ENCODE measurements at places on chromosomes 3 and 15.

DNA sequence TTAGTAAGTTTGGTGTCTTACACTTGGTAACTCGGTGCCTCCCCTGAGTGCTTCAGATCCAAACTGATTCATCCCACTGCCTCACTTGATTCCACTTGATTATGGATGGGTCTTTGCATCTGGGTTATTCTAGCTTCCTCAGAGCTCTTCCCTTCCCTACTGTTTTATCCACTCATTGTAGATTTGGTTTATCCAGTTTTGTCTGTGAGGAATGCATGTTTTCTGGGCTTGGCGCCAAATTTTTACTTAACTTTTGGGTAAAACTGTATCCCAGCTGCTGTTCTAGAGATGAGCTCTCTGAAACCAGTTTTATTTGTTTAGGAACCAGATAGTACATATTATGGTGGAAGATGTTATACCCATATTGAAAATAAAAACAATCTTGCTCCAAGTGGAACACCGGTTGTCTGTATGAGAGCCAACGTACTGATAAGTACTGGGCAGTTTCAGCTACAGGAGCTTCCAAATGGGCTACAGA lies 20.9 kb downstream of the RAD54L2 start:
- no peak for DNase-seq

DNA sequence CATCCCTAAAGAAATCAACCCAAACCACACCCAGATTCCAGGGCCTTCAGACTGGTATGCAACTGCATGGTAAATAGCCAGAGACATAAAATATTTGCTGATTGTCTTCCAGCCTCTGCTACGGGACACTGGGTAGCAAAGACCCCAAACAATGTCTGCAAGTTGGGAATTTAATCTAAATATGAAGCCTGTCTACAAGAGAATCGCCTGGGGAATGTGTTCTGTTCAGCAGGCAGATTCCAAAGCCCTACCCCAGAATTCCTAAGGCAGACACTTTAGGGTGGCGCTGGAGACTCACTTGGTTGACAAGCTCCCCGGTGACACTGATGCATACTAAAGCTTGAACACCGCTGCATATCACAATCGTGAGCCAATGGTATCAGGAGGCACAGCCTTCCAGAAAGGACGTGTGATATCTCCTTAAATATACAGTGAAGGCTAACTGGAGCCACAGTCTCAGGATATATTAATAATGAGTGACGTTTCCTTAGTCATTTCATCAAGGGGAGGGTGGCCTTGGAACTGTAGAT lies 684.1 kb downstream of the NTRK3 start:
- no peak for DNase-seq

- DNase-seq, result no peak
These were observed 459.7 kb upstream of the EPHA6 start for GRCh38 chr3:96354742-96355141.

- no peak for DNase-seq
These were observed 268.3 kb downstream of the UACA start for GRCh38 chr15:70494852-70495571.

DNA sequence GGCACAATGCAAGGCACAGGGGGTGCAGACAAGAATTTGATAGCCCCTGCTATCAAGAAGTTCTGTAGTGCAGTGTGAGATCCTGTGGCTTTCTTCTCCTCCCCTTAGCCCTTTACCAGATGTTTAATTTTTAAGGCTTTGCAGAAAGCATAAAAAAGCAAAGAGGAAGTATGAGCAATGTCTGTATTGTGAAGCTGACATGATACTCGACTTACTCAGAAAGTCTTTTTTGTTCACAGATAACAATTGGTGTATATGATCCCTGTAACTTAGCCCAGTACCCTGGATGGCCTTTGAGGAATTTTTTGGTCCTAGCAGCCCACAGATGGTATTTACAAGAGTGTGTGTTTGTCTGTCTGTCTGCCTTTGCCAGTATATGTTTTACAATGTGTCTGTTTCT lies 58.9 kb downstream of the ATG7 start:
- no peak for DNase-seq

- DNase-seq, result no peak
These were observed 343.1 kb downstream of the OXSM start for GRCh38 chr3:26132942-26133341.

GRCh38 chr3:8497582-8497981 lies 4.0 kb upstream of the LMCD1 start:
- DNase-seq, result no peak

GRCh38 chr3:193040836-193041672 lies 123.4 kb upstream of the MB21D2 start:
- no peak for DNase-seq

DNA sequence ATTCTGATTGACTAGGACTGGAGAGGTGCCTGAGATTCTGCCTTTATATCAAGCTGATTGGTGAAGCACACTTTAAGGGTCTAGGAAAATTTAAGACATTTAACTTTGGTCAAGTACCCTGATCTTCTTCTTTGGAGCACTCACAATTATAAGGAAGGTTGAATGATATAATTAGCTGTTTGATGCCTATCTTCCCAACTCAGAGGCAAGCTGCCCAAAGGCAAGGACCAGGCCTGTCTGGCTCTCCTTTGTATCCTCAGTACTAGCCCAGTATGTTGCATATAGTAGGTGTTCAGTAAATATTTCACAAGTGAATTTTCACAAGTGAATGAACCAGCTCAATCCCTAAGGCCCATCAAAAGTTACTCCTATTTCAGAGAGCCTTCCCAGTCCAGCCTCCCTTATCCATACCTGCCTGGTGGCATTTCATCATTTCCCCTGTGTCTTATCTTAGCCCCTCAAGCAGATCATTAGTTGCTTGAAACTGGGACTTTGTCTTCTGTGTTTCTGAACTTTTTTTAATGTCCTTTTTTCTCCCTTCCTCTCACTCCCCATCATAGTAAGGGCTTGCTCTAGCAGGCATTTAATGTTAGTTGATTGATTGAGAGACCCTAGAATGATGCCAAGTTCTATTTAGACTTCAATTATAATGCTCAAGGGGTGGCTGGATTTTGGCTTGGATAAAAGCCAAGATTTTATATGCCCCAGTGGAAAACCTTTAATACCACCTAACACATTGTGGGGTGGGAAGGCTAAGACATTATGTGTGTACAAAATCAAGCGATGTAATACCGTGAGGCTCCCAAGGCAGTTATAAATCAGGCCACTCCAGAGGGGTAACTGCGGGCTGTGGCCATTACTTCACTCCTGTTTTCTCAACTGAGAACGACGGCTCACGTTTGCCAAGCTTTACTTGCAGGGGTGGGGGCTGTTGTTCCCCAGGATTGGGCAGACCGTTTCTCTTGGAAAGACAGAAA lies 43.2 kb upstream of the BOC start:
- no peak for DNase-seq

DNA sequence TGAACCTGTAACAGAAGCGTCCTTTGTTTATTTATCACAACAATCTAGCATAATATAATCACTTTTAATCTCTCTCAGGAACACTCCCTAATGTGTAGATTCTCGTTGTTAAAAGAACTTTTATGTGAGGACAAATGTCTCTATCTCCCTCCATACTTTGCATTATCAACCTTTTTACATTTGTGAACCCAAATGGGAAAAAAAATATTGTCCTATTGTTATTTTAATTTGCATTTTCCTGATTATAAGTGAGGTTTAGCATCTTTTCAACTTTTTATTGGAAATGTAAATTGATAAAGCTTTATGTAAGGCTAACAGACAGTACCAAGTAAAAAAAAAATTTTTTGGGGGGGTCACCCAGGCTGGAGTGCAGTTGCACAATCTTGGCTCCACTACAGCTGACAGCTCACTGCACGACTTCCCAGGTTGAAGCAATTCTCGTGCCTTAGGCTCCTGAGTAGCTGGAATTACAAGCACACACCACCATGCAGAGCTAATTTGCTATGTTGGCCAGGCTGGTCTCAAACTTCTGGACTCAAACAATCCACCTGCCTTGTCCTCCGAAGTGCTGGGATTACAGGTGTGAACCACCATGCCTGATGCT lies 33.0 kb upstream of the DENND4A start:
- no peak for DNase-seq

DNA sequence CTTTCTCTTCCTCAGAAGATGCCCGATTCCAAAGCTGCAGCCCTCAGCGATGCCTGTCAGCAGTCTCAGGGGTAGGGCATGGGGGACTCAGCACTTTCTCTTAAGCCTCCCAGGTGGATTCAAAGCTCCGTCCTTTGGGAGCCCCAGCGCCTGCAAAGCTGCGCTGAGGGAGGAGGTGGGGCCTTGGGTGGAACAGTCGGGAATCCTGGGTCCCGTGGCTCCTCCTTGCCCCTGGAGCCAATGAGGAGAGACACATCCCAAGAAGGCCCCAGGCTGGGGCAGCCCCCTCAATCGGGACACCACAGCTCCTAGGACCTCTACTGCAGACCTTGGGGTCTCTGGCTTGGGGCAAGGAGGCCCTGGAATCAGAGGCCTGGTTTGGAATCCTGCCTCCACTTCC lies 227.5 kb upstream of the IGF1R start:
- DNase-seq, result no peak

GRCh38 chr3:31379598-31379997 lies 153.1 kb upstream of the STT3B start:
- no peak for DNase-seq

DNA sequence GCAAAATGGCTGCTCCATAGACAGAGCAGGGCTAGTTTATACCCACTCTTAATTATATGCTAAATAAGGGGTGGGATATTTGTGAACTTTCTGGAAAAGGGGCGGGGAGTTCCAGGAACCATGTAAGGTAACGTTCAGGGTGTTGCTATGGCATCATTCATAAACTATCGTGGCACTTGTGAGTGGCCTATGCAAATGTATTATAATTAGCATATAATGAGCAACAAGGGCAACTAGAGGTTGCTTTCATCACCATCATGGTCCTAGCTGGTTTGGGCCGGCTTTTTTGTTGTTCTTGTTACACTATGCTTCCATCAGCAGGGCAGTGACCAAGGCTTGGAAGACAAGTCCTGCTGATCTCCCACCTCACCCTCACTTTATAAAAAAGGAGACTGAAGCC lies 43.2 kb upstream of the FGD5 start:
- DNase-seq, result no peak
